ENCODE measurements at places on chromosomes 1 and 21. TPM values are rescaled to one million over a fixed set of nuclear protein-coding genes. Genes with fewer than 3 reads are reported as not detected.

TOMM20 gene
- 97.5 TPM for total RNA-seq

ENAH gene
- total RNA-seq: 80.8 TPM

LIN28A gene
- total RNA-seq: not detected

ALPL gene
- 14.6 TPM for total RNA-seq

GJC2 gene
- total RNA-seq: 10.5 TPM

ITGB2 gene
- 56.7 TPM for total RNA-seq

ASPM gene
- total RNA-seq: 0.45 TPM

DISC1 gene
- 34.5 TPM for total RNA-seq

TCHH gene
- total RNA-seq: 0.13 TPM

GRCh38 chr1:98733782-98734112, 72.2 kb downstream of the SNX7 start:
- no peak for DNase-seq

- no peak for DNase-seq
Observed at GRCh38 chr1:177959811-177960515, 9.9 kb downstream of the SEC16B start.

DNA sequence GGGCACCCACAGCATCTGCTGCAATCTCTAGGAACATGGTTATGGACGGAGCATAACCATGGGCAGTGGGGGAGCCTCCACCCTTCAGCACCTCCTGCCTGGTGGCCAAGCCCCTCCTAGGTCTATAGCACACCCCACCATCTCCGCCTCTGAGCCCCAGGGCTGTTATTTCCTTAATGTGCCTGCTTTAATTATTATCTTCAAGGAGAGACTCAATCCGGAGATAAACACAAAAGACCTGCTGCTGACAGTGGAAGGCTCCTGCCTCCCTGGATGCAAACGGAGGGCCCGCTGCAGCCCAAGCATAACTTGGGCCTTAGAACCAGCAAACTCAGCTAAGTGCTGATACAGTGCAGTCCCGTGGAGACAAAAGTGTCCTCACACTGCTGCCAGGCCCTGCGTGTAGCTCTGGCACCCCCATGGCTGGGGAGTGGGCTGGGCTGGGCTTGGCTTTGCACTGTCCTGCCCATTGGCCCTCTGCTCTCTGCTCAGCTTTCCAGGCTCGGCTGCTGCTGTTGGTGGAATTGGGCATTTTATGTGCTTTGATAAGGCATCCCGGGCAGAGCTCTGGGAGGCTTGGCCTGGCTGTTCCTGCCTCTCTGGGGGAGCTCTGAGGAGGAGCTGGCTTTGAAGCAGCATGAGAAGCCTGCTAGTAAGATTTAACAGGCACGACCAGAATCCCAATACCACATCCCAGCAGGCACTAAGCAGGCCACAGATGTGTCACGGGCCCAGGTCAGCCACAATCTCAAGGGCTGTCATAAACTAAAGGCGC, 620.2 kb downstream of the PTPRU start:
- DNase-seq: no peak

GRCh38 chr1:29632806-29633615, 396.7 kb downstream of the PTPRU start:
- DNase-seq: no peak

- DNase-seq: no peak
Observed at GRCh38 chr1:78570539-78570938, 49.7 kb upstream of the IFI44L start.

GRCh38 chr1:186623551-186623950, 56.7 kb downstream of the PTGS2 start:
- no peak for DNase-seq

DNA sequence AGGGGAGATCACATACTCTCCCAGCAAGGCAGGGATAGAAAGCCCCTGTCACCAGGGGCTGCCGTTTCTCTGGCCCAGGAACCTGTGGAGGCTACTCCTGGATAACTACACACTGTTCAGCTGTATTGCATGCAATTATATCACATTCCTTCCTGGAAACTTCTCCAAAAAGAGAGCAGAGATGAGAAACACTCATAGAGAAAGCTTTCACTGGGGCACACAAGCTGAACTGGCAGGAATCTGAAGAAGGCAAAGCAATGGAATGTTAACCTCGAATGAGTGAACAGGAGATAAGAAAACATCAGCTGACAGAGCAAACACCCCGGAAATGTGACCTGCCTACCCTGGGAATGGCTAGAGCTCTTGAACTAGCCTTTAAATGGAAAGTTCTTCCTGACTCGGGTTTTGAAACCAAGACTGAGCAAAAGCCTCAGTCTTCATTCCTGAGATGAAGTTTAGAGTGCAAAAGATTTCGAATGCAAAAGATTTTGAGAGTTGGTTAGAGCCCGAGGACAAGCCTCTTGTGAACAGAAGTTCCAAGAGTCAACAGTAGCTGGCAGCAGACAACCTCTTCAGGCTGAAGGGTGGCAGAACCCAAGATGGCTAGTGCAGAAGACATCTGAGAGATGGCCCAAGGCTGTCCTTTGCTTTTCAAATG, 32.3 kb downstream of the CCN1 start:
- DNase-seq: no peak

GRCh38 chr1:151885479-151885878, 23.8 kb downstream of the THEM4 start:
- DNase-seq: no peak

GRCh38 chr1:37151789-37152188, 117.5 kb upstream of the GRIK3 start:
- DNase-seq: no peak

GRCh38 chr1:67298762-67299161, 8.9 kb upstream of the IL12RB2 start:
- no peak for DNase-seq
